SJSA1 (cell line): ENCODE measurements at places on chromosomes 3 and 15. TPM values are rescaled to one million over a fixed set of nuclear protein-coding genes. Genes with fewer than 3 reads are reported as not detected.

GRCh38 chr15:82044373-82045178 lies 1.2 kb downstream of the MEX3B start:
- H3K27me3 ChIP-seq = no peaks in the 10 kb centered on the region
- H3K4me1 ChIP-seq = peaks cover 29% of the 10 kb centered on the region
- peak; percentile 72 for DNase-seq
- H3K4me3 ChIP-seq = peak overlapping the region; percentile 98

DNA sequence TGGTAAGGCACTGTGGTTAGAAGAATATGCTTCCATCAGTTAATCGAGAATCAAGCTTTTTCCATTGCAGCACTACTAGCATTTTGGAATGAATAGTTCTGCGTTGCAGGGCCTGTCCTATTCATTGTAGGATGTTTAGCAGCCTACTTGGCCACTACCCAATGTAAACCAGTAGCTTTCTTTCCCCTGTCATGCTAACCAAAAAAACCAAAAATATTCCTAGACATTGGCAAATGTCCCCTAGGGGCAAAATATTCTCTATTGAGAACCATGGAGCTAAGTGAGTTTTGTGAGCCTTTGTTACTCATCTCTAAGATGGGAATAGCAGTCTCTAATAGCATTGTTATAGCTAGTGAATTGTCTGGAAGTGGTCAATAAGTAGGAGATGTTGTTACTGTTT lies 187.2 kb downstream of the CADPS start:
- H3K4me3 ChIP-seq = no peak overlapping the region
- no peaks in the 10 kb centered on the region for H3K36me3 ChIP-seq
- no peak for DNase-seq
- no peak overlapping the region for H3K27ac ChIP-seq
- H3K27me3 ChIP-seq = no peaks in the 10 kb centered on the region

GRCh38 chr3:5184499-5184898 lies 3.0 kb upstream of the EDEM1 start:
- no peak overlapping the region for H3K27ac ChIP-seq
- peaks cover 11% of the 10 kb centered on the region for H3K4me1 ChIP-seq
- H3K4me3 ChIP-seq = no peak overlapping the region
- H3K36me3 ChIP-seq = peaks cover 27% of the 10 kb centered on the region

DNA sequence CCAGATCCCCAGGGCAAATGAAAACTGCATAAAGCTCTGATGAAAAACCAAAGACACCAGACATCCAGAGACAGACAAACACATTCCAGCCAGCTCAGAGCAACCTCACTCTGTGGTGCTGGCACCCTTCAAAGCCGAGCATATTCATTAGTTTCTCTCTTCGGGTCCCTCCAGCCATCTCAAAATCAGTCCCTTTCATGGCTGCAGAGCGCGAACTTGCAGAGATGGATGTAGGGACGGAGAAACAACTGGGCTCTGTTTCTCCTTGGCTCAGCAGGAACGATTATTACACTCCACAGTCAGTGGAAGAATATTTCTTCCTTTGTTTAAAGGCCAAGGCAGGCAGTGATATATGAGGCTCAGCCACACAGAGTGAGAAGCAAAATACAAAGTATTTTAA lies 50.4 kb upstream of the SYN2 start:
- no peak overlapping the region for H3K27ac ChIP-seq
- DNase-seq = no peak
- no peaks in the 10 kb centered on the region for H3K36me3 ChIP-seq
- no peaks in the 10 kb centered on the region for H3K4me1 ChIP-seq
- H3K4me3 ChIP-seq = no peak overlapping the region
- peaks cover 7% of the 10 kb centered on the region for H3K27me3 ChIP-seq

DNA sequence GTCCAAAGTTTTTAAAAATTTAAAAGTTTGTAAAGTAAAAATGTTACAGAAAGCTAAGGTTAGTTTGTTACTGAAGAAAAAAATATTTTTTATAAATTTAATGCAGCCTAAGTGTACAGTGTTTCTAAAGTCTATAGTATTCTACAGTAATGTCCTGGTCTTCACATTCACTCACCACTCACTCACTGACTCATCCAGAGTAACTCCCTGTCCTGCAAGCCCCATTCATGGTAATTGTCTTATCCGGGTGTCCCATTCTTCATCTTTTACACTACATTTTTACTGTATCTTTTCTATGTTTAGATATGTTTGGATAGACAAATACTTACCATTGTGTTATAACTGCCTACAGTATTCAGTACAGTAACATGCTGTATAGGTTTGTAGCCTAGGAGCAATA lies 36.7 kb upstream of the ATP10A start:
- H3K27me3 ChIP-seq = no peaks in the 10 kb centered on the region
- H3K4me1 ChIP-seq = peaks cover 26% of the 10 kb centered on the region
- no peaks in the 10 kb centered on the region for H3K36me3 ChIP-seq
- H3K27ac ChIP-seq = no peak overlapping the region
- no peak overlapping the region for H3K4me3 ChIP-seq

DNA sequence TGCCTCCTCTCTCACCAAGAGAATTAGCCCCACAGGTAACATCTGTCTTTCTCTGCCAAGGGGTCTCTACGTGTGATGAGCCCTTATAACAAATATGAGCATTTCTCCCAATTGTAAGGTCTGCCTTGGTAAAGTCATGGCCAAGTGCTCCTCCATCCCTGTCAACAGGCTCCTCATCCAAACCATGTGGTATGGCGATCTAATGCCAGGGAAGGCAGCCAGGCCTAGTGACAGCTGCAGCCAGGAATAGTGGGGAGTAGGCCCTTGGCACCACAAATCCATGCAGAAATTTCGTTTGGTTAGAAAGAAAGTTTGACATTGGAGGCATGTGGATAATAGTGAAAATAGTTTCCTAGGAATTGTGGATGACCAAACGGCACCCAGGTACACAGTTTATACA lies 4.7 kb upstream of the LRTM1 start:
- no peak overlapping the region for H3K4me3 ChIP-seq
- H3K4me1 ChIP-seq = no peaks in the 10 kb centered on the region
- no peaks in the 10 kb centered on the region for H3K36me3 ChIP-seq
- H3K27ac ChIP-seq = no peak overlapping the region
- DNase-seq = no peak

Gene PML
- 27.1 and 41.6 TPM in 2 replicates for total RNA-seq

Gene SLC49A4
- total RNA-seq = 10.4 and 12.0 TPM in 2 replicates

Gene SNX33
- total RNA-seq = 4.8 and 6.1 TPM in 2 replicates

Gene TMEM158
- 11.4 and 16.5 TPM in 2 replicates for total RNA-seq

Gene NAALADL2
- total RNA-seq = 4.7 and 9.1 TPM in 2 replicates
